ENCODE measurements at places on chromosomes 11 and 22.
A peak's percentile ranks its signal among the peaks of the same experiment; 100 is the strongest.

GRCh38 chr22:31639436-31640039 is 22.5 kb downstream of the PISD start:
- no peak for DNase-seq

- DNase-seq, result no peak
These were observed 614.5 kb downstream of the ETS1 start for GRCh38 chr11:127972816-127973215.

DNA sequence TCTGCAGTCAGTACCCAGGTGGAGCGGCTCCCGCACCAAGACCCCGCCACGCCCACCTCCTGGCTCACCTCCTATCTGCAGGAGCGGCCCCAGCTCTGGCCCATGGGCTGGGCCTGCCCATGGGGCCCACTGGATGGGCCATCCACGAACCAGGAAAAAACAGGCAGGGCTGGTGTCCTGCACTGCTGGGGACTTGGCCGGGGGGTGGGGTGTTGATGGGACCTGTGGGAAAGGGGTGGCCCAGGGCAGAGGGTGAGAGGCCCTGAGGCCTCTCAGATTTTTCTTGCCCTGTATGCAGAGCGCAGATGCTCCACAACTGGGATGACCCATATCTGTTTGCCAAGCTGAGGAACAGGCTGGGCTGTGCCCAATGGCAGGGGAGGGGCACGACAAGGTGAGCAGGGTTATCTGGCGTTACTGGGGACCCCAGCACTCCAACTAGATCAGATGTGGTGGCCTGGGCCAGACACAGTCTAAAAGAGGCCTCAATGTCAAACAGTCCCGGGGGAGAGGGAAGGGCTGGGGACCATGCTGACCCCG is 2.7 kb upstream of the PIM3 start:
- DNase-seq, result no peak

GRCh38 chr11:57302489-57302888 is 22.3 kb downstream of the TNKS1BP1 start:
- no peak for DNase-seq

GRCh38 chr11:20060647-20061205 is 99.5 kb downstream of the DBX1 start:
- no peak for DNase-seq

DNA sequence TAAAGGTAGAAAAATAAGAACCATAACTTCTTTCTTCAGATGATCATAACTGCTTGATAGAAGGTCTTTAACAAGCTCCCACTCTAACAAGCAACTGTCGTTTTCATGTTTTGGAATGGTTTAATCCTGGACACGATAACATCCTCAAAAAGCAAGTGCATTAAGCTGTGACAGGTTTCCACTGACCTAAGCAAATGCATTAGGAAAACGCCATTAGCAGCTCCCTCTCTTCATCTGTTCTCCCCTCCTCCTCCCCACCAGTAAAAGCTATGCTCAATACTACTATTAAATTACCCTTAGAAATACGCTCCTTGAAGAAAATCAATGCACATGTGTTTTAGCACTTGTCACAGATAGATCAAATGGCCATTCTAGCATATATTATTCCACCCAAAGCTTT is 729.4 kb downstream of the OPCML start:
- DNase-seq, result no peak

GRCh38 chr11:7670641-7671040 is 2.7 kb downstream of the CYB5R2 start:
- no peak for DNase-seq

DNA sequence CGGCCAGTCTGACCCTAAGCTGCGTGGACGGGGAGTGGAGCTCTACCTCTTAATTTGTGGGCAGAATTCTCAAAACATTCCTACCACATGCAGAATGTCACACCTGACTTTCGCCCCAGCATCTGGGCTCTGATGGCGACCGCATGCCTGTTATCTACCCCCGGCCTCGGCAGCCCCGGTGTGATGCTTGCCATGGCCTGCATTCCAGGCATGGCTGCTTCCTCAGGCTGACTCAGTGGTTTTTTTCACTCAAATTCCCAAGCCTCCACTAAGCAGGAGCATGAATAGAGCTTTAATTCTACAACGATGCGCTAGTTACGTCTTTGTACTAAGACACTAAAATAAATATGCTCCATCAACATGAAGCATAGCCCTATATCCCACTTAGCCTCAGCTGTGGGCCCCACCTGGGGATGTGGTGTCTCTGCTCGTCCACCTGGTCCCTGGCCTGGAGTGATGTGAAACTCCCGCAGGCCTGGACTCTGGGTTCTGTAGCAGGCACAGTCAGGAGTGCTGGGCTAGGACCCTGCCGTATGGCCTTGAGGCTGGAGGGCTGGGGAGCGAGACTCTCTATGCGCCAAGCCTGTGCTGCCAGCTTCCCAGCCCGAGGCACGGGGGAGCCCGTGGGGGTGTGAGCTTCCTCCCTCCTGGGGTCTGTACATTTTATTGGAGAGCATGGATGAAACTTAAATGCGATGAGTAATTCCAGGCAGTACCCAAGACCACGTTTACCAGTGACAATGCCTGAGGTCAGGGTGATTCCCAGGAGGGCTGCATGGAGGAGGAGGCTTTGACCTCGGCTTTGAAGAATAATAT is 153.2 kb downstream of the CTTN start:
- DNase-seq, result no peak

GRCh38 chr11:102429226-102429625 is 23.3 kb downstream of the TMEM123 start:
- no peak for DNase-seq

- peak; percentile 78 for DNase-seq
These were observed 15.7 kb downstream of the CRTAM start for GRCh38 chr11:122853971-122854446.
